ENCODE measurements at places on chromosomes 3 and 15.

GRCh38 chr3:180048840-180049239, 12.1 kb upstream of the PEX5L start:
- DNase-seq, result no peak

GRCh38 chr15:100285641-100286295, 56.0 kb downstream of the ADAMTS17 start:
- DNase-seq, result no peak

DNA sequence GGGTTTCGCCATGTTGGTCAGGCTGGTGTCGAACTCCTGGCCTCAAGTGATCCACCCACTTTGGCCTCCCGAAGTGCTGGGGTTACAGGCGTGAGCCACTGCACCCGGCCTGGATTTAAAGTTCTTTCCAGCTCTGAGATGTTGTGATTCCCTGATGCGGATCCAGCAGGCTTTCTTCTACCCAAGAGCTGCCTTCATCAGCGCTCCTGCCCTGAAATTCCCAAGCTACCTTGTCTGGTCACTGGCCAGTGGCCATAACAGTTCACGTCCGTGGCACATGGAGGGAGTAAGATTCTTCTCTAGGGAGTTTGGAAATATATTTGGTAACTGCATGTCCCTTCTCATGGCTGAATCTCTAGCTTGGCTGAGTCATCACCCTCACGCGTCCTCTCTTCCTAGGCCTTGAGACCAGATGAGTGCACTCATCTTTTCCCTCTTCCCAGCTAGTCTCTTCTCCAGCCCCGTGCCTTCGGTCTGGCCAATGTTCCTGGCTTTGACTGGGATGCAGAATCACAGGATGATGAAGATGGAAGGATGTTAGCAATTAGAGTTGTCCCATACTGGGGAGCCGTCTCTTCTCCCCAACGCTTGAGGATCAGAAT, 29.8 kb upstream of the APOD start:
- no peak for DNase-seq

DNA sequence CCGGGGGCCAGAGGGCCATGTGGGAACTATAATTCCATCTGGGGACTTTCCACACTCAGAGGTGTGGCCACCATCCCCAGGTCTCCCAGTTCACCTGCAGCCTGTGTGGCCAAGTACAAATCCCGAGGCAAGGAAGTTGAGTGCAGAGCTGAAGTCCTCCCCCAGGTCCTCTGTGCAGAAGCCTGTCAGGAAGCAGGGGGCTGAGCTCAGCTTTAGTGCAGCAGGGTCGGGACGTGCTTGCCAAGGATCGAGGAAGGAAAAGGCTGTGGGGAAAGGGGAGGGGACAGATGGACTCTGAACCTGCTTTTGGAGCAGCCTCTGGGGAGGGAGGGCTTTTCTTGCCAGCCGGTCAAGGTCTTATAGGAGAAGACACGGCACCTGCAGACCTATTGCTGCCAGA, 67.7 kb downstream of the CHRNA7 start:
- DNase-seq, result no peak

GRCh38 chr3:125351814-125352456, 23.2 kb downstream of the ZNF148 start:
- DNase-seq, result no peak

DNA sequence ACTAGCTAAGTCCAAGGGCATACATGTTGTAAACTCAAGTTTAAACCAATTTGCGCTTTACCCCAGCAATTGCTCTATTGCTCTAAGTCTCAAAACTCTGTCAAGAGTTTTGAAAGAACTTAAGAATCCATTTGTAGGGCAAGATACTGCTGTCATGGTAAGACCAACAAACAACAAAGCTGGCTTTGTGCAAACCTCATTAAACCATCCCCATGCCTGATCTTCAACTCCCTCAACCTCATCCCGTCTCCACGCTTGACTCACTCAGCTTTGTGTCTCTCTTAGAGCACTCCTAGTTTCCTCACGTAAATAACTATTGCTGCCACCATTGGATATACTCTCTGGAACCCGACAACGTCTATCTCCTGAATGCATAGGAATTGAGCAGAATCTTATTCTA, 20.6 kb upstream of the ARHGEF26 start:
- no peak for DNase-seq

DNA sequence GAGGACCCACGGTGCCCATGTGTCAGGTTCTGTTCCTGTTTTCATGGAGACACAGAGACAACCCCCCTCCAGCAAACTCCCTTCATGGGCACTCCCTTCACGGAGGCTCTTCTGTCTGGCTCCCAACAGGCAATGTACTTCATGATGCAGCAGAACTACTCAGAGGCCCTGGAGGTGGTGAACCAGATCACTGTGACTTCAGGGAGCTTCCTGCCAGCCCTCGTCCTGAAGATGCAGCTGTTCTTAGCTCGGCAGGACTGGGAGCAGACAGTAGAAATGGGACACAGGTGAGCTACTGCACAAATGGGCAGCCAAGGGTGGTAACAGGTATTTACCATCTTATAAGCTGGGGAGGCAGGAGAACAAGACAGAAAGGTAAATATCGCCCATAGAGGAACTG, 7.0 kb downstream of the TTC21A start:
- no peak for DNase-seq

- no peak for DNase-seq
Observed at GRCh38 chr3:185824051-185825005, 514 bp downstream of the IGF2BP2 start.

DNA sequence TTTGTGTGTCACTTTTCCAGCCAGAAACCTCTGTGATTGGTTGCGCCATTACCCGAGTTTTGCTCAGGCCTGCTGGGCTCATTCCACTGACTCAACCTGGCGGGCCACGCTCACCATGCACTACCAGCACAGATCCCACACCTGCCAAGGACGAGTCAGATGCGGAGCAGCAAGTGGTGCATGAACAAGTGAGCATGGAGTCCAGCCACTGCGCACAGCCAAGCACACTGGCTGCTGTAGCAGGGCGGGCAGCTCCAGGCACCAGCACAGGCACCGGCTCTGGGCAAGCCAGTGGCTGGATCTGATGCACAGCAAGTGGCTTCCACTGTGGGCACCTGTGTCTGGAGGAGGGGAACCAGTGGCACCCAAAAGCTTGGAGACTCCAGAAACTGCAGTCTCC, 110.4 kb downstream of the CBLB start:
- DNase-seq, result no peak

DNA sequence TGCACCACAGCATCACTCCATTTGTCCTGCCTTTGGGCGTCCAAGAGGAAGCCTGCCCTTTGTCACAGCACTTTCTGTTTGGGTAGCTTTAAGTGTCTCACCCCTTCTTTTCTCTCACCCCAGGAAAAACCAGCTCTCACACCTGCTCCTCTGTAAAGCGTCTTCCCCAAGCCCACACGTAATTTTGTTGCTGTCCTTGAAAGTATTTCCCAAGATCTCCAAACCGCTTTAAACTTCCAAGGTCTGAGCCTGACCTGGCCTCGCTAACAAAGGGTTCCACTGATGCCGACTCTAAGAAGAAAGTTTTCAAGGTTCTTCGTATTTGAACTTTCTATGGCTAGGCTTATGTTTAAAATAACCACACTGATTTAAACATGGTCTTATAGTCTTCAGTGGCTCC, 5.3 kb downstream of the ABHD2 start:
- no peak for DNase-seq

GRCh38 chr3:142269767-142270166, 44.4 kb upstream of the GK5 start:
- no peak for DNase-seq
